ENCODE measurements at places on chromosomes 16 and 17.

DNA sequence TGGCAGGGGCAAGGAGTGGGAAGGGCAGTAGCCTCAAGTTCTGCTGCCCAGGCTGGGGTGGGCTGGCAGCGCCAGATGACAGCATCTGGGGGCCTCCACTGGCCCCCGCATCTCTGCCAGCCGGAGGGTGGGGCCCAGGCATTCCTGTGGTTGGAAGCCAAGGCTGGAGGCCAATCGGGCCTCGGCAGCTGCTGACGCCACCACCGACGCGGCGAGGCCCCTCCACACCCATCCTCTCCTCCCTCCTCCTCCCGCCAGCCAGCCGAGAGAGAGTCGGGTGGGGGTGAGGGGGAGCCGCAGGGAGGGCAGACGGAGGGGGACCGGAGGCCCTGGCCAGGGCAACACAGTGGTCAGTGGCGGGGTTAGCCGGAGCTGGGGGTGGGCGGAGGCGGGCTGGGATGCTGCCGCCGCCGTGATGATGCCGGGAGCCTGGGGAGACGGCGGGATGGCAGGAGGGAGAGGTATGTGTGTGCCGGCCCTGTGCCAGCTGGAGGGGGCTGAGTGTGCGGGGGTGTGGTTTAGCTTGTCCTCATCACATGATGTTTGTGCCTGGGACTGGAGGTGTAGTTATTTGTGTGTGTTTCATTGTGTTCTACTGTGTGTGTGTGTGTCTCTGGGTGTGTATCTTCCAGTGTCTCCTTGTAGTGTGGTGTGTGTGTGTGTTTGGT is 36.6 kb downstream of the ARHGAP23 start:
- DNase-seq, result no peak

- DNase-seq, result no peak
These were observed 32.6 kb downstream of the KDM8 start for GRCh38 chr16:27235938-27236245.

GRCh38 chr16:50530277-50531236 is 17.6 kb upstream of the NKD1 start:
- DNase-seq, result no peak

GRCh38 chr16:48946686-48947370 is 334.8 kb downstream of the CBLN1 start:
- DNase-seq, result no peak

DNA sequence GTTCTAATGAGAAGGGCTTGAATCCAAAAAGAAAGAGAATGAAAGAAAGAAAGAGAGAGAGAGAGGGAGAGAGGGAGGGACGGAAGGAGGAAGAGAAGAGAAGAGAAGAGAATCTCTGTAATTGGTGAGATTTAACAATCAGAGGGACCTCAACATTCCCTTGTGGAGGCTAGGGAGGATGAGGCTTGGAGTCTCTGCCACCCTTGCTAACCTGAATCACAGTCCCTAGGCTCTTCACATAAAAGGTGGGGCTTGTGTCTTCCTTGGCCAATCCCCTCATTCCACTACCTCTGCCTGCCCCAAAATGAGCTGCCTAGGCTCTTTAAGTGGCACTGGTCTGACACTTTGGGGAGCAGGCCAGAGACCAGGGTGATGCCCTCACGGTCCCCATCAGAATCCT is 30.1 kb downstream of the PIPOX start:
- no peak for DNase-seq

DNA sequence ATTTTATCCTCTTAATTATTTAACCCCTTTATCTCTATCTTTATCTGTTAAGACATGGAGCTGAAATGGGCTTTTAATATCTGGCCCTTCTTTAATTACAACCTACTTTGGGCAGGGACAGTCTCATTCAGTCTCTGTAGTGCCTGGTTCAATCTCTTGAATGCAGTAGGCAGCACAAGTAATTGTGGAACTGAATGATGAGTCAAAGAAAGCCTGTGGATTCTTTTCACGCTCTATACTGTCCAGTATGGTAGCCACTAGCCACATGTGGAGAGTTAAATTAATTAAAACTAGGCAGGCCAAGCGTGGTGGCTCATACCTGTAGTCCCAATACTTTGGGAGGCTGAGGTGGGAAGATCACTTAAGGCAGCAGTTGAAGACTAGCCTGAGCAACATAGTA is 9.3 kb downstream of the BPTF start:
- no peak for DNase-seq

DNA sequence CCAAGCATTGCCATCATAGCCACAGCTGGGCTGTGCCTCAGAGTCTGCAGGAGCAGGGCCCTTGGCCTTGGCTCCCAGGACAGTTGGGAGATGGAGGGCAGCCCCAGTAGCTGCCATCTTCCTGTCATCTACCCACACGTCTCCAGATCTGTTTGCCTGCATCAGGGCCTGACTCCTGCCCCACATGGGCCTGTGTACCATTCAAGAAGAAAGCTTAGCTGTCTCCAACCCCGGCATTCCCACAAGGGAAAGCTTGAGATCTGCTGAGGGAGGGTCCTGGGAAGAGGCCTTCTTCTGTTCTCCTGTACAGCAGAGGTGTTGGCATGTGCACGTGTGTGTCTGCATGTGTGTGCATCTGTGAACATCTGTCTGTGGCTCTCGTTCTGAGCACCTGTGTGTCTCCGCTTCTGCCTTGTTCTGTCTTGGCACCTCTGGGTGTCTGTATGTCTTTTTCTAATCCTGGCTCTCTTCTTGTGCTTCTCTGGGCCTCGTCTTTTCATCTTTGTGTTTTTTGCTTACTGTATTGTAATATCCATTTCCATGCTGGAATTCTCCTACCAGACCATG is 122.2 kb downstream of the MRM1 start:
- no peak for DNase-seq

GRCh38 chr17:68627956-68628575 is 26.9 kb upstream of the FAM20A start:
- no peak for DNase-seq

- DNase-seq, result no peak
These were observed 23.5 kb upstream of the MAP2K6 start for GRCh38 chr17:69390795-69391501.

GRCh38 chr17:7559320-7560171 is 996 bp downstream of the TNFSF13 start:
- no peak for DNase-seq

All from progenitor cell of endocrine pancreas (in vitro differentiated cells).